ENCODE measurements at places on chromosomes 12 and 14.
A peak's percentile ranks its signal among the peaks of the same experiment; 100 is the strongest.

DNA sequence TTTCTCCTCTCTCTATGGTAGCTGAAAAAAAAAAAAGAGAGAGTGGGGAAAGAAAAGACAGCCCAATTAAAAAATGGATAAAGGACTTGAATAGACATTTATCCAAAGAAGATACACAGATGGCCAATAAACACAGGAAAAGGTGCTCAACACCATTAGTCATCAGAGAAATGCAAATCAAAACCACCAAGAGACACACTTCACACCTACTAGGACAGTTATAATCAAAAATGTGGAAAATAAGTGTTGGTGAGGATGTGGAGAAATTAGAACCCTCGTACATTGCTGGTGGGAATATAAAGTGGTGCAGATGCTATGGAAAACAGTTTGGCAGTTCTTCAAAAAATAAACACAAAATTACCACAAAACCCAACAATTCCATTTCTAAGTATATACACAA, 172.4 kb upstream of the GRIN2B start:
- no peak for DNase-seq

- DNase-seq: no peak
These were observed 1482.5 kb upstream of the TMEM132C start for GRCh38 chr12:126784328-126784921.

- no peak for DNase-seq
These were observed 430.0 kb downstream of the ZFP36L1 start for GRCh38 chr14:68362846-68363245.

DNA sequence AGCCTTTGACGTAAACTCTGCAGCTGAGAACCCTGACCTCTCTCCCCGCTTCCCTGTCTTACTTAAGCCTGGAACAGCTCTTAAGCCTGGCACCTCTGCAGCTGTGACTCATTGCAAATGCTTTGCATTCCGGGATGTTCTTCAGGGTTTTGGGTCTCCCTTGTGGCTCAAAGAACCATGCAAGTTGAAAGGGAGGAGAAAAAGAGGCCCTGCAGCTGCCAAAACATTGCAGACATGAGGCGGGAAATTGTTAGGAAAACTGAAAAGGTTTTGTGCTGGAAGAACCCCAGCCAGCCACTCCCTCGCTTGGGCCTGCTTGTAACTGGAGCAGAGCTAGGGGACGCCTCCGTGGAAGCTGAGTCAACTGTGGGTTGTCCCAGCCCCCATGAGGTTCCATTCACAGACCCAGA, 60.2 kb upstream of the FERMT2 start:
- DNase-seq: peak; percentile 98
